ENCODE measurements at places on chromosomes 5 and 9.

DNA sequence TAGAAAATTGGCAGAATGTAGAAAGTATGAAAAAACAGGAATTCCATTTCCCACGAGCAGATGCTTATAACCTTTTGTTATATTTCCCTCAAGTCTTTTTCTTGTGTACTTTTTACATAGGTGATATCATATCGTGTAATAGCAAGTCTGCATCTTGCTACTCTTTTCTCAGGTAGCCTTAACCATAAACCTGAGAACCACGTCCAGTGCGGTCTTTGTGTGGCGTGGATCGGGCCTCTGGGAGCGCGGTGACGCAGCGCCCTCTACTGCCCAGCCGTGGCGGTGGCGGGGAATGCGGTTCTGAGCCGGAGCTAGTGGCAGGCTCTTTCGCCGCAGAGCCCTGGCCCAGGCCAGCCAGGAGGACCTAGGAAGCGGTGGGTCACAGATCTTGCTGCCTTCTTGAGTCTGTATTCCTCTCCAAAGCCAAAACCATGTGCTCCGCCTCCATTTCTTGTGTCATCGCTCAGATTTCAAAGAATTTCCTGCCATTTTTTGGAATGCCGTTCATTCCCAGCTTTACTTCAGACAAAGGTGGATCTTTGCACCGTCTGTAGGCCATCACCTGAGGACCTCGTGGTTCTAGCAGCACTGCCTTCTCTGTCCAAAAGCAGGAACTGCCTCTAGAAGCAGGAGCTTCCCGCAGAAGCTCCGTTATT is 71.9 kb downstream of the MVB12B start:
- peak; percentile 40 for DNase-seq

- no peak for DNase-seq
Measured at GRCh38 chr9:13049223-13049622, 230.3 kb downstream of the MPDZ start.

- DNase-seq = no peak
Measured at GRCh38 chr5:151357097-151357496, 9.7 kb upstream of the SLC36A2 start.

DNA sequence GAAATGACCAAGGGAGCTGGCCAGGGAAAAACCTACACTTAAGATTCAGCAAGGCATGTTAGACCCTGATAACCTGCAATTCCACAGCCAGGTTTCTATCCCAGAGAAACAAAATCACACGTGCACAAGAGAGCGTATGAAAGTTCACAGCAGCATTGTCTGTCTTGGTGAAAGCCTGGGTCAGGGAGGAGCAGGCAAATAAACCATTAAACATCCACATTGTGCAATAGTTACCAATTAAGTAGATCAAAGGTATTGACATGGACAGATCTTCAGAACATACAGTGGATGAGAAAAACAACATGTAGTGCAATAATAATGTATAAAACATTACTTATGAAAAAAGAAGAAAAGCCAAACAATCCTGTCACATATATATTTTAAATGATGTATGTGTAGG is 15.9 kb upstream of the GPX3 start:
- DNase-seq = no peak

- DNase-seq = no peak
Measured at GRCh38 chr5:172798422-172799215, 27.6 kb upstream of the DUSP1 start.

GRCh38 chr5:91332267-91333045 is 50.7 kb downstream of the ARRDC3 start:
- no peak for DNase-seq

GRCh38 chr9:127211983-127212382 is 52.6 kb upstream of the GARNL3 start:
- no peak for DNase-seq

DNA sequence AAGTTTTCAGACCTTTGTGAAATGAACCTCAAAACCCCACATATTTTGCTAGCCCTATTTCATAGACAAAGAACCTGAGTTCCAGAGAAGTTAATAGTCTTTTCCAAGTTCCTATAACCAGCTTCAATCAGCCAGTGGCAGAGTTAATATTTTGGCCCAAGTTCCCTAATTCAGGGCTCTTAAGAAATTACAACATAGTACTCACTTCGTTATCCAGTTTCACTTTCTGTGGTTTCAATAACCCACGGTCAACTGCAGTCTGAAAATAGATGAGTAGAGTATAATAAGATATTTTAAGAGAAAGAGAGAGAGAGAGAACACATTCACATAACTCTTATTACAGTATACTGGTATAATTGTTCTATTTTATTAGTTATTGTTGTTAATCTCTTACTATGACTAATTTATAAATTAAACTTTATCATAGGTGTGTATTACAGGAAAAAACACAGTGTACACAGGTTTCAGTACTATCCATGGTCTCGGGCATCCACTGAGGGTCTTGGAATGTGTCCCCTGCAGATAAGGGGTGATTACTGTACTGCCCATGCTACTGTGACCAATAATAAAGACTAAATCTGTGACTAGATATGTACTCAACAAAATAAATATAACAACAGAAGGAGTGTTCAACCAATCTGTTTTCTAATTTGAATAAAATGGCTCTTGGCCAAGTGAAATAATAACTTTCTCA is 9.3 kb upstream of the MYOT start:
- DNase-seq = no peak

DNA sequence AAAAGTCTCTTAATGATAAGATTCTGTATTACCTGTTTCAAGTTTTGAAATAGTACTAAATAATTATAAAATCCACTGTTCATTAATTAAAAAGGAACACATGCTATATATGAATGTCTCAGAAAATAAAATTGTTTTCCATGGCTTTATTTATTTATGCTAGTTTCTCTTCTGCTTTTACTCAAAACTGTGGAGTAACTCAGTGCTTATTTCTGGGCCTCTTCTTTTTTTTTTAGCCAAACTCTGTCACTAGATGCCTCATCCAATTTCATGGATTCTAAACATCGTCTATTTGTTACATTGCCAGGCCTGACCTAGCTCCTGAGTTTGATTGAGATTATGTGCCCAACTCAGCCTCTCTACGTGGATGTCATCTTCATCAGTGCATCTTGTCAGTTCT is 1509.7 kb downstream of the MAT2B start:
- DNase-seq = no peak

GRCh38 chr5:149596712-149597111 is 15.4 kb downstream of the ARHGEF37 start:
- DNase-seq = no peak

GRCh38 chr5:160441311-160441781 is 19.7 kb downstream of the PTTG1 start:
- no peak for DNase-seq

GRCh38 chr5:55623789-55624188 is 88.3 kb downstream of the SLC38A9 start:
- no peak for DNase-seq

DNA sequence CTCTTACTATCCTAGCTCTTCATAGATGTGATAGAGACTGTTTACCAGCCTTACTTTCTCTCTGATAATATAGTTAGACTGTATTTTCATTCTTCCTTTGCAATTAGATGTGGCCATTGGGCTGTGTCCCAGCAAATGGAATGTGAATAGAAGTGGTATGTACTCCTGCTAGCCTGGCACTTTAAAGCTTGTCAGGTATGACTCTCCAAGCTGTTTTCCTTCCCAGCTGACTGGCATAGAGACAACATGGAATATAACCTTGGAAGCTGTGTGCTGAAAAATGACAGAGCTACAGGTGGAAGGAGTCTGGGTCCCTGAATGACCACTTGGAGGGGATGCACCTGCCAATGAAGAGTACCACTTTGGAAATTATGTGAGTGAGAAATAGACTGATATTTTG is 116.2 kb downstream of the DIRAS2 start:
- no peak for DNase-seq

DNA sequence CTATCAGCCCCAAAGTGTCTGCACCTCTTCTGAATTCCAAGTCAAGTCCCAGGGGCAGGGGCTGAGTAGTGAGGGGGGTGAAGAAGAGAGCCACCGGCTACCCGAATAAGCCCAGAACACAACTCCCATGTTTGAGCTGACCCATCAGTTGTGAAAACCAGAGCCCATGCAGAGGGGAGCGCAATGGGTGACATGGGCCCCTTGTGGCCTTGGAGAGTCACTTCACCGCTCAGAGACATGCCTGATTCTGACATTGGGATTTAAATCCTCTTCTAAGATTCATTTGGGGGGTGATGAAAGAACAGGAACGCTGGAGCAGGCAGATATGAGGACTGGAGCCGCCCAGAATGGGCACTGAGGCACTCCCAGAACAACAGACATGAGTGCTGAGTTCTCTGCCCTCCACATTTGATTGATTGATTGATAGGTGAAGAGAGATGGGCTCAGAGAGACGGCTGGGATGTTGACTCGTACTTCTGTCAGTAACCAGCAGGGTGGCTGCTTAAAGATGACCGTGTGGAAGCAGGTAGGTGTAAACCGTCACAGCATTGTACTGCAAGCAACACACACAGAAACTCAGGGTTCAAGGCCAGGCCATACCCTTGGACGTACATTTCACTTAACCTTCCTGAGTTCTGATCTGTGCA is 74.3 kb downstream of the GPR21 start:
- no peak for DNase-seq

GRCh38 chr9:115764645-115765044 is 388.9 kb upstream of the PAPPA start:
- no peak for DNase-seq

GRCh38 chr9:110246214-110246613 is 10.1 kb downstream of the TXN start:
- no peak for DNase-seq

GRCh38 chr5:54186912-54187445 is 123.4 kb downstream of the ARL15 start:
- DNase-seq = no peak

DNA sequence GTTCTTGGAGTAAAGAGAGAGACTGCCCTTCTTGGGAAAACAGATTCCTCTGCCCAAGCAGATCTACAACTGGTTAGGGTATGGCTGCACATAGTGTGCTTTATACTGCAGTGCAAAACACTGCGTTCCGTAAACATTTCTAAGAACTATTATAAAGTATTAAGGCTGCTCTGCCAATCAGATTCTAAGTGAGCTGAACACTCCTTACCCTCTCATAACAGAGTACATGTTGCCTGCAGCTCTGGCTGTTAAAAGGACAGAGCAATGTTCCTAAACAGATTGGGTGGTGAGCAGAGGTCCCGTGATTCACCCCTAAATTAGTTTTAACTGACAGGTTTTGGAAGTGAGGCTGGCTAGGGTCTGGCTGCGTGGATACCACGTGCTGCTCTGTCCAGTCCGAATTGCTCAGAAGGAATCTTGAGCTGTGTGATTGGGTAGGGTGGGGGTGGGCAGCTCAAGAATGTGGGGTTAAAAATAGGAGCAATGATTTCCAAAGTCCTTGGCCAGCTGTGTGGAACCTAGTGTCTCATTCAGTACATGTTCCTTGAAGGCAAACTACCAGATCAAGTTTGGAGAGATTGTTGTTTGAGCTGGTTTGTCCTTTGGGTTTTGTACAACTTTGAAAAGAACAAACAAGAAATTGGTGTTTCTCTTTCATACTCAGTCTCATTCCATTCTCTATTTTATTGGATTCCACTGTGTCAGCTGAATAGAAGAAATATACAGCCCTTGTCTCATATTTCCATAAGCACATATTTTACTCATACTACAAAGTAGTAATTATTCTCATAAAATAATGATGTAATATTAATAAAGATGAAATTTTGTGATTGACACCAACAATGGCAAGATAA is 497.6 kb upstream of the CD180 start:
- DNase-seq = no peak

DNA sequence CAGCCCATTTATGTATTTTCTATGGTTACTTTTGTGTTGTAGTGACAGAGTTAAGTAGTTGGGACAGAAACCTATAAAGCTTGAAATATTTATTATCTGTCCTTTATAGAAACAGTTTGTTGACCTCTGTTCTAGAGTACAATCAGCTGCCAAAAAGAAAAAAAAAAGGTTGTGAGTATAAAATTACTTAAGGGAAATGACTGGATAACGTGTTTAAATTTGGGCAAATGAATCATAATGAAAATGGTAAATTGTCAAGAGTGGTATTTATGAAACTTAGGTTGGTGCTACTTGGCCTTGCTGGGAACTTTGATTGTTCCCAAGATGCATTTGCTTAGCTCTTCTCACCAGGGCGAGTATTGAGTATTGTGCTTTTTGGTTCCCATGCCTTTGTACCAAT is 70.2 kb upstream of the IL6ST start:
- DNase-seq = no peak

GRCh38 chr5:58922461-58923171 is 339.7 kb downstream of the RAB3C start:
- no peak for DNase-seq

DNA sequence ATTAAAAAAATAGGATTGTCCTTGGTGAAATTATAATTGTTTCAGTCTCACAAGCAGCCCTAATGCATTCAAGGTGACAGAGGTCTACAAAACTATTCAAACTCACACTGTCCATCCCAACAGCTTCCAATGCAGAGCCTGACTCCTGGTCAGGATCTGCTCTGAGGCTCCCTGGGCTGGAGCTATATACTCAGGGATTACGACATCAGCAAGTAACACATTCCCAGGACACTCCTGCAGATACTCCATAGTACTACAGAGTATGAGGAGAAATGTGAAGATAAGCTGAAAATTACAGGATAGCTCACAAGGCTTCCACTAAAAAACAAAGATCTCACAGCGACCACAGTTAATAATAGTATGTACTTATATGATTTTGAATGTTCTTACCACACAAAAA is 130.1 kb downstream of the AUH start:
- DNase-seq = no peak

- no peak for DNase-seq
Measured at GRCh38 chr9:92948038-92948534, 763 bp downstream of the FGD3 start.

DNA sequence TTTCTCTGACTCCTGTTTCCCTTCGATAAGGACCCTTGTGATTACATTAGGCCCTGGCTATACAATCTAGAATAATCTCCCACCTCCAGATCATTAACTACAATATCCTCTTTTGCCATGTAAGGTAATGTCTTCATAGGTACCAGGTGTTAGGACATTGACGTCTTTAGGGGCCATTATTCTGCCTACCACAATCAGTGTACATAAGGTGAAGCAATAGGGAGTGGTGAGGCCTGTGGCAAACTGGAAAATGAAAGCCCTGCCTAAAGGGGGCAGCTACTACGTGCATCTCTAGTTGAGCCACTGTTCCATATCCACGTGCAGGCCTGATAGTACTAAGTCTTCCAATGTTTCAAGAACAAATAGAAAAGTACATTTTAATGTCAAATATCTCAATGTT is 4.8 kb upstream of the ALDH1B1 start:
- DNase-seq = no peak

DNA sequence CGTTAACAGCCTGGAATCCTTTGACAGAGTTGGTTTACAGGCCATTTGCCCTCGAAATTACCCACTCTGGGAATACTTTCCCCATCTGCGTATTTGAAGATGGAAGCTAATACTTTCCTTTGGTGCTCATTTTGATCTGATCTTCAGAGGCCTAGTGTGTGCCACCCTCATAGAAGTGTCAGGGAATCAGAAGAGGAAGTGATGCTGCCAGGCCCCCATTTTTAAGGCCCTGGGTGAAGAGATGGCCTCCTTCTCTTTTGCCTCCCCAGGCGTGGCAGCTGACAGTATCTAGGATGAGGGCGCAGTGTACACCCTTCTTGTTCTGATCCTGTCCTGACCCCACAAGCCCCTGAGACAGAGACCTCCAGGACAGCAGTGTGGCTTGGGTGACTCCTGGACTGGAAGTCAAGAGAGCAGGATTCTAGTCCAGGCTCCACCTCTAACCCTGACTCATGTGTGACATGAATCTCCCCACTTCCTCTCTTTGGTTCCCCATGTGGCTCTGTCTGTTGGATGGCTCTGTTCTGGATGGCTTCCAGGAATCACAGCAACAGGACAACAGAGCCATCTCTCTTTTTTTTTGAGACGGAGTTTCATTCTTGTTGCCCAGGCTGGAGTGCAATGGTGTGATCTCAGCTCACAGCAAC is 27.8 kb downstream of the CSF1R start:
- DNase-seq = no peak

- DNase-seq = no peak
Measured at GRCh38 chr9:133658442-133659431, 22.6 kb downstream of the DBH start.
